Dermis microvascular lymphatic vessel endothelial cell (primary cell): ENCODE measurements at places on chromosomes 3 and 15.
A peak's percentile ranks its signal among the peaks of the same experiment; 100 is the strongest.

DNA sequence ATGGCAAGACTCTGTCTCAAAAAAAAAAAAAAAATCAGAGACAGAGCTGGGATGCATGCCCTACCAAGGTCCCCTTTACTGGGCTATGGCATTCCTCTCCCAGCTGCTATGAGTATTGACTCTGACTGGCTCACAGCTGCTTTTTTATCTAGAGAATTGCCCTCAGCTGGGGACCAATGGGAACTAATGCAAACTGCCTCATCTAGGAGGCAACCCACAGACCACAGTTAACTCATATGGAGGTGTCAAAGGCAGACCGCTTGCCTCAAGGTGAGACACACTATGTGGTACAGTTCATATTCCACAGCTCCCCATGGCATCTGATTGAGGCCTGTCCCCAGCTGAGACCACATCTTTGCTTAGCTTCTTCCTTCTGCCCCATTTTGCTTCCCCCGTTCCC, 183.5 kb upstream of the EOMES start:
- DNase-seq = no peak

GRCh38 chr3:33096093-33096868, 665 bp downstream of the GLB1 start:
- no peak for DNase-seq

GRCh38 chr3:51388286-51389029, 2.6 kb upstream of the RBM15B start:
- peak; percentile 44 for DNase-seq

GRCh38 chr3:53672981-53673380, 173.2 kb downstream of the CHDH start:
- DNase-seq = no peak

- DNase-seq = no peak
These were observed 17.9 kb downstream of the PLS1 start for GRCh38 chr3:142614059-142614626.

DNA sequence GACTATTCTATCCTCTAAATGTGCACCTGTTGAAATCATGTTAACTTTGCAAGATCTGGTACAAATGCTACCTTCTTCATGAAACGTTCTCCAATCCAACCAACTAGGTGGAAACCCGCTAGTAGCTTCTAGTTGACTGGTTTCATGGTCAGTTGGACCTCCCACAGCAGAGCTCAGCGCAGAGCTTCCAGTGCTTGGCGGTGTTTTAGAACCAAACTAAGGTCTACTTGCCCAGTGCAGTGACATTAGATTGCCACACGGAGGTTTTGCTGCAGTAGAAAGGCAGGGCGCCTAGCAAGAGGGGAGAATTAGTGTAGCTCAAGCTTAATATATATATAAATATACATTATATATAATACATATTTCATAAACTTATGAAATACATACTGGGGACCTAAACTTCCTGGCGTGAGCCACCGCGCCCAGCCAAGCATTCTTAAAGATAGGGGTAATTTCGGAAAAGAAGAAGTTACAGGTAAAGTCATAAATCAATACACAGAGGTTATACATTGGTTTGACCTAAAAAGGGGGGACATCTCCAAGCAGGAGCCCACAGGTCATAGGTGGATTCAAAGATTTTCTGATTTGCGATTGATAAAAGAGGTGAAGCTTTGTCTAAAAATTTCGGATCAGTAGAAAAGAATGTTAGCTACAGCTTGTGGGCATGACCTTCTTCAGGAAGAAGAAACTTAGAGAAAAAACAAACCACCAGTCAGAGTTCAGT, 2.1 kb upstream of the OXSR1 start:
- peak; percentile 10 for DNase-seq

GRCh38 chr3:50303013-50303815, at the start of gene HYAL1:
Gene HYAL1, minus strand, starts transcription at chr3:50303574. Its CDS starts 618 bp downstream, at chr3:50302956.
- peak; percentile 63 for DNase-seq

DNA sequence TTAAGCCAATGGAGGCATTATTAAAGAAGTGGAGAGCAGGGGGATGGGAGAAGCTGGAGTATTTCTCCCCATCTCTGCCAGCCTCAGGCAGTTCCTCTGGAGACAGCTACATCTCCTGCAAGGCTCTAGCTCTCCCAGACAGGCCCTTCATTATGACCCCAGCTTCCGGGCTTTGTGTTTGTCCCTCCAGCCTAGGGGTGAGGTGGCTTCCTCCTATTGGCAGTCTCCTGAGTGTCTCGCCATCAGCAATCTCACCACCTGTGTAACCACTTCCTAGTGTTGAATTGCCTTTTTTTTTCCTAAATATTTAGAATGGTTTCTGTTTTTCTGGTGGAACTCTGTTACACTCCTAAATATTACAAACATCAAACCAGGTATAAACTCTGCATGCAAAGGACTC, 122.3 kb downstream of the FAM174B start:
- no peak for DNase-seq

DNA sequence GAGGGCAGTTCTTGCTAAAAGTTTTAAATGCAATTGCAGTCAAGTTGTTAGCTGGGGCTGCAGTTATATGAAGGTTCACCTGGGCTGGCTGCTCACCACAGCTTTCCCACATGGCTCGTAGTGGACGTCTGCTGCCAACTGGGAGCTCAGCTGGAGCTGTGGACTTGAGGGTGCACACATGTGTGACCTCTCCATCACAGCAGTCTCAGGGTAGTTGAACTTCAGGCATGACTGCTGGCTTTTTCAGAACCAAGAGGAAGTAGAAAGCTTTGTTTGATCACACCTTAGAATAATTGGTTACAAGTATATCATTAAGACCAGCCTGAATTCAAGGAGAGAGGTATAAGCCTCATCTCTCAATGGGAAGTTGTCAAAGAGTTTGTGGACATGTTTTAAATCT, 74.1 kb downstream of the CHL1 start:
- DNase-seq = no peak

GRCh38 chr3:85603378-85603777, 644.6 kb downstream of the CADM2 start:
- no peak for DNase-seq

DNA sequence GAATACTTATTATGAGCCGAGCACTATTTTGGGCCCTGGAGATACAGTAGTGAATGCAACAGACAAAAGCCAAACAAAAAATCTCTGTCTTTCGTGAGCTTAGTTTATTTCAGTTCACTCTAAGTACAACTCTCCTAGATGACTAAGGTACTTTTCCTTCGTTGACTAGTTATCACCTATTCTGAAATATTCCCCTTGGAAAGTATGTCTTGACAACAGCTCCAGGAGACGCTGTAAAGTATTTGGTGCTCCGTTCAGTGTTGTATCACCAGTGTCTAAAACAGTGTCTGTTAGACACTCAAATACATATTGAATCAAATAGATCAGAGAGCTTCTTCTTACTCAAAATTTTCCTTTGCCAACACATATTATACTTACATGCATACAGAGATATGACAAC, 119.6 kb downstream of the TFDP2 start:
- DNase-seq = no peak

DNA sequence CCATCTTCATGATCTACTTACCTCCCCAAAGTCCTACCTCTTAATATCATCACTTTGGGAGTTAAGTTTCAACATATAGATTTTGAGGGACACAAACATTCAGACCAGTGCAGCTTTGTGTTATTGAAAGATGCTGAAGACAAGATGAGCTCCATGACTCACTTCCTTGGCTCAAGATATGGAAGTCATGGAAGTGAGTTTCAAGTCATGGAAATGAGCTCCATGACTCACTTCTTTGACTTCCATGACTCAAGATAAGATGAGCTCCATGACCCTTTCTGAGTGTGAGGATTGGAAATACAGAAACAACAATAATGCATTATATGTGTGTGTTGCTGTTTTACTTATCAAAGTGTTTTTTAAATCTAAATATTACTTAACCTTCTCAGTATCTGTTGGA, 170.2 kb upstream of the TPRG1 start:
- peak; percentile 42 for DNase-seq

DNA sequence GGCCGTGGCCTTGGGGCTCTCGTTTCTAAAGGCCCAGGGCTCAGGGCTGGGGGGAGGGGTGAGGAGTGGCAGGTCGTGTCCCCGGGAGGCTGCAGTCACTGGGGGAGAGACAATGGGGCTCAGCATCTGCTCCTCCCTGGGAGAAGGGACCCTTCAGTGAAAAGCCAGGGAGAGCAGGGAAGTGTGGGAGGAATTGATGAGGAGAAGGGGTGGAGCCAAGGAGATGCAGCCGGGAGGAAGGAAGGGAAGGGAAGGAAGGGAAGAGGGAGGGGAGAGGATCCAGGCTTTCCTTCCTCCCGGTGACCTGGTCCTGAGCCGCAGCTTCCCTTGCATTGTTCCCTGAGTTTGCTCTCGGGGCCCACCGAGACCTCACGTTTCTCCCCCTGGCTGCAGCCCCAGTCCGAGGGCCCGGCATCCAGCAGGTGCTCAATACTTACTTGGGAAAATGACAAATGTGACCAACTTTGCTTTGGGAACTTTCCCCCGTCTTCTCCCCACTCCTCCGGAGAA, 1.4 kb upstream of the ZNF710 start:
- no peak for DNase-seq

GRCh38 chr3:42419563-42419962, 9.2 kb upstream of the LYZL4 start:
- no peak for DNase-seq

- no peak for DNase-seq
These were observed 643.8 kb downstream of the SQOR start for GRCh38 chr15:46278486-46279090.

DNA sequence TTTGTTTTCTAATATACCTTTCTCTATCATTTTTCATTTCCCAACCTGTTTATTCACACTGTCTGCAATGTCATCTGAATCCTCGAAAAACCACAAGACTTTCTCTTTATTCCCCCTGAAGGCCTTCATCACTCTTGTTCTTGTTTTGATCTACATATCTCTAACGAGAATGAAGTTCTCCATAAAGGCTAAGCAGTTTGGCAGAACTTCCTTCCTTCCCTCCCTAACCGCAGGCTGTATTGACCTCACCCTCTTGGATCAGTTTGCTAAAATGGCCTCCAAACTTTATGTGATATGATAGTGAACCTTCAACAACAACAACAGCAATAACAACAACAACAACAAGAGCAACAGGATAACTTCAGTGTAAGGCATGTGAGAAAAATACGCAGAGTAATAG, 392.8 kb downstream of the TIGIT start:
- no peak for DNase-seq

GRCh38 chr3:63043631-63044030, 168.4 kb upstream of the CADPS start:
- DNase-seq = no peak

- no peak for DNase-seq
These were observed 179.4 kb downstream of the CHST2 start for GRCh38 chr3:143298886-143299535.

DNA sequence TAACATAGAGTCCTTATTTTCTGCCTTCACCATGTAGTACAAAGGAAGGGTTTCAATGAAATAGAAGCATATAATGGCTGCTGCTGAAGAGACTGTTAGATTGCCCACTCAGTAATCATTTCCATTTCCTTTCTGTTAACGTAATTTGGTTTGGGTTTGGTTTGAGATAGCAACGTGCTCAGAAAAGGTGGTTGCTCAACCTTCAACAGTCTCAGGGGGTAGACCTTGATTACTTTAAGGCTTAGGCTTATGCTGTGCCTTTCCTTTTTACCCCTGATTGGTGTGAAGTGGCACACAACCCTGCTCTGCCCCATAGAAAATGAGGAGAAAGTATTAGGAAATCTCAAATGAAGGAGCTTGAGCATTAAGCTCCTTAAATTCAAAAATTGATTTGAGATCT, 163.7 kb upstream of the TP63 start:
- no peak for DNase-seq

- no peak for DNase-seq
These were observed 413.5 kb downstream of the TIGIT start for GRCh38 chr3:114707252-114707860.

- DNase-seq = no peak
These were observed 115.2 kb downstream of the ASB7 start for GRCh38 chr15:100717596-100717995.

GRCh38 chr3:45552031-45552793, 42.3 kb upstream of the LIMD1 start:
- DNase-seq = no peak

DNA sequence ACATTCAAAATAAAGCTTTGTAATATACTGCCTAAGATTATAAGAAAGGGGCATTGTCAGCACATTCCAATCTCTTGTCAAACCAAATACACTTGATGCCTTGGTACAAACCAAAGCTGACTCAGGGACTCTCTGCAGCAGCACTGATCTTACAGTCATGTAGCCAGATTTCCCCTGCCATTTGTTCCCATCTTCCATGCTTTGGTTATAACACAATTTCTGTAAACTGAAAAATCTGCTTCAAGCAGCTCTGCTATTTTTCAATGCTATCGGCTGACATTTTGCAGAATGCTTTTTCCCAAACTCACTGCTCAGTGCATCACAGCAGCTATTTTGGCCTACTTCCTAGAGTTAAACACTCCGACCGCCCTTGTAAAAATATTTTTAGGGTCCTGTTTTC, 18.2 kb downstream of the PLOD2 start:
- DNase-seq = peak; percentile 12

DNA sequence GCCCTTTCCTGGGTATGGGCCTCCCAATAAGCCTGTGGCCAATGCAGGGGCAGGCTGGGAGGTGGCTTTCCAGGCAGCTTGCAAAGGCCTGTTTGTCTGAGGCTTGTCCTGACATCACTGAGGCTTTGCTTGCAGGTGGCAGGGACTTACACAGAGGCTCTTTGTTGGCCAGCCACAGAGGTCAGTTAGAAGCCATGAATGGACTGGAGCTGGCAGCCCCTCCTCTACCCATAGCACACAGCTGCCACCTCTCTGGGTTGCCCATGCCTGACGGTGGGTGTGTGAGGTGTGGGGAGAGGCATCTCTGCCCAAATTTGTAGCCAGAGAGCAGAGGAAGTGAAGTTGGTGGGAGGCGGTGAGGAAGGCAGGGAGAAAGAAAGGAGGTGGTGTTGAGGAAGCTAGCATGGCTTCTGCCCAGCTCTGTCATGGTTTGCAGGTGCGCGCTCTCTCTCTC, 17.1 kb downstream of the LIMD1 start:
- DNase-seq = no peak

GRCh38 chr3:69079269-69080159, 651 bp downstream of the UBA3 start:
- DNase-seq = no peak

- no peak for DNase-seq
These were observed 104.3 kb downstream of the NEO1 start for GRCh38 chr15:73156431-73157191.
